ENCODE measurements at places on chromosomes 2 and 18.

- DNase-seq = no peak
These were observed 37.5 kb upstream of the PPM1B start for GRCh38 chr2:44131177-44131576.

- DNase-seq = no peak
These were observed 214.3 kb downstream of the FAM210A start for GRCh38 chr18:13511961-13512577.

DNA sequence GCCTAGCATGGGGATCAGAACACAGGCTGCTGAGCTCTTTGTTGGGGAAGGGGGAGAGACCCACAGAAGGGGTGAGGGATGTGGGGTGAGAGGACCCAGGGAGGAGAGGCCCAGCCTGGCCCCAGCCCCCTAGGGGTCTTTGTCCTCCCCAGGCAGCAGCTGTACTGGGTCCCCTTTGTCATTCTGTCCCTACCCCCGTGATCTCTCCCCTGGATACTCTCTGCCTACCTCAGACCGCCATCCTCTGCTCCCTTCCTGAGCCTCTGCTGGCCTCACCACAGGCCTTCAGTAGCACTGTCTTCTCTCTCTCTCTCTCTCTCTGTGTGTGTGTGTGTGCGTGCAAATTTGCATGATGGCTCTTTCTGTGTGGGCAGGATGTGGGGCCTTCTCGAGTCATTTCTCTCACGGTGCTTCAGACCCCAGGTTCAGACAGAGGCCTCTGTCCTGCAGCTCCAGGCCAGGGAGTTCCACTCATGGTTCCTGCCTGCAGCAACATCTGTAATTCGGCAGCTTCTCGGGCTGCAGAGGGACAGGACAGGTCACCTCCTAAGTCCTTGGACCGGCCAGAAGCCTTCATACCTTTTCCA, 1.4 kb downstream of the PSD4 start:
- peak; percentile 56 for DNase-seq

DNA sequence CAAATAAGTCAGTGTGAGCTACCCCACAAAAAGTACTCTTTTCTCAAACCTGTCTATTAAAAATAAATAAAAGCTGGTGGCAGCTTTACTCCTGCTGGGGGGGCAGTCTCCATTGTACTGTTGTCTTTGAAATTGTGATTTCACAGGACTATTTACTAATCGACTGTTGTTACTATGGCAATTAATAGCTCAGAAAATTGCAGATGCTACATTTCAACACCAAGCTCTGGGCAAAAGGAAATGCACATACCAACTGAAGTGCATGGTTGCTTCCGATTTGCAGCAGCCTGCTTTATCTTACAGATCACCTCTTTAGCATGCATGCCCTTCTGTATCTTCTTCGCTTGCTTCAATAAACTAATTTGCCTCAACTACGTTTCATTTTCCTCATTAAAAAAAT, 117.6 kb upstream of the DAPL1 start:
- DNase-seq = no peak

DNA sequence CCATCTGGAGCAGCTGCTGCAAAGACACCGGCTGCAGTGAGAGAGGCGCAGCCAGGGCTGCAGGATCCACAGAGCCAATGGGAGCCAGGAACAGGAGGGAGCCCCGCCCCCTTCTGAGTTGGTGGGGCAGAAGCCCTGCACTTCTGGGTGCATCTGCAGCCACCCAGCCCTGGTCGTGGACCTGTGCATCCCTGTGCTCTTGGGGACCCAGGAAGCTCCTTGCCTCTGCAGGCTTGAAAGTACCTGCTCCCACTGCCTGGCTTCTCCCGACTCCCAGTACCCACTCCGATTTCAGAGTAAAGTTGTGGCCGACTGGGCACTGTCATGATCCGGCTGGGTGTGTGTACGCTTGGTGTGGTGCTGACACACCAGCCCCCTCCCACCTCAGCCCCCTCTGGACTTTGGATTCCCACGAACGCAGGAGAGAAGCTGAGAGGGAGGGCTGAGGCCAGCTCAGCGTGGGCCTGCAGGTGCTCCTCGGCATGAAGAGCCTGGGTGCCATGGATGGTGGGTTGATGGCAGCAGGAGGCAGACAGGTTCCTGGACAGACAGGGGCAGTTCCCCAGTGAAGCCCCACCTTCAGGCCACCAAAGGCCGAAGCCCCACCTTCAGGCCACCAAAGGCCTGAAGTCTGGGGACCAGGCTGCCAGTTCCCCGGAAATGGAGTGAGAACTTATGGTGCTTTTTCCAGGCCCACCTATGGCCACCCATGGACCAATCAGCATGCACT, 34.9 kb downstream of the LRRTM4 start:
- DNase-seq = no peak

Measured in stimulated activated CD4-positive, alpha-beta T cell treated with anti-CD3 and anti-CD28 coated beads, TNF-alpha, amount 100 ng/mL, for 48 hours (primary cell).